Activated CD4-positive, alpha-beta memory T cell treated with anti-CD3 and anti-CD28 coated beads for 36 hours (primary cell): ENCODE measurements at places on chromosomes 6 and 20.

DNA sequence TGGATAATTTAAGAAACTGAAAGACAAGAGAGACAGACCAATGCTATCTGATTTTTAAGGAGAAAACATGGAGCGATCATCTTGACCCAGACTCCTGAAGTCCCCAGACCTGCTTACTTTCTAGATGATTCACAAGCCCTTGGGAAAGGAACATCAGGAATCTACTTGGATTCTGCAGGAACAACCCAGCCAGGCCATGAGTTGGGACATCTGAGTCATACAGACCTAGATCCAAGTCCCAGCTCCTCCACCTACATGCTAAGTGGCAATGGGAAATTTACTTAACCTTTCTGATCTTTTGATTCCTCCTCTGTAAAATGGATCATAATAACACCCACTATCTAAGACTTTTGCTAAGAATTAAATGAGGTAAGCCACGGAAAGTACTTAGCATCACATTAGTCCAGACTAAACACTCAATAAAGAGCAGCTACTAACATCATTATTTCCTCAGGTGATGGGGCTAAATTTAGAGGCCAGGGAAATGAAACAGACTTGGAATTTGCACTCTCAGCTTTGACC is 61.0 kb upstream of the MAFB start:
- DNase-seq, result no peak

GRCh38 chr6:29726571-29727194 is 3.4 kb downstream of the HLA-F start:
- DNase-seq, result no peak

DNA sequence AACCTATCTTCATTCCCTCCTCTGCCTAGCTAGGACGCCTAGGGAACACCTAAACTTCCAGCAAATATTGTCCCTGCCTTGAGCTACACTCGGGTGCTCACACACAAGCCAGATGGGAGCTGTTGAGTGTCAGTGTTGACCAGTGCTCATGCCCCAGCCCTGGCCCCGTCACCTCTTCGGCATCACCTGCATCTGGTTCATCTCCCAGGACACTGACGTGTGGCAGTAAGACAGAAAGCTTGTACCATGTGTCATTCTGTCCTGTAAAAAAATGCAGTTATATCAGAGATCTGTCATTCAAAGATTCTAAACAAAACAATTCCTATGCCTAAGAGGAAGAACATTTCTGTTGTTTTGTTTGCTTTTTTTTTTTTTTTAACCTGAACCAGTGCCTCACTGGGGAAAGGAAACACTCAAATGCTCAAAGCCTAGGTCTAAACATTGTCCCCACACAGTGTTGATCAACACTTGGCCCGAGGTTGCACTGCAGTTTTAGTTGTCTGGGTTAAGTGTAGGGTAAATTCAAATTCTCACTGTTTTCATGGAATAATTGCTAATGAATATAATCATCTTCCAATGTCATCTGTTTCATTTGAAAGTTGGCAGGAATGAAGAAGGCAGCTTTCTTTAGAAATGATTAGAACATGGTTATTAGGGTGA is 102.7 kb upstream of the SASH1 start:
- DNase-seq, result no peak

- DNase-seq, result no peak
These were observed 79.7 kb downstream of the JARID2 start for GRCh38 chr6:15325540-15325955.

- DNase-seq, result peak; percentile 77
These were observed 21.6 kb downstream of the MOCS3 start for GRCh38 chr20:50980071-50980681.

DNA sequence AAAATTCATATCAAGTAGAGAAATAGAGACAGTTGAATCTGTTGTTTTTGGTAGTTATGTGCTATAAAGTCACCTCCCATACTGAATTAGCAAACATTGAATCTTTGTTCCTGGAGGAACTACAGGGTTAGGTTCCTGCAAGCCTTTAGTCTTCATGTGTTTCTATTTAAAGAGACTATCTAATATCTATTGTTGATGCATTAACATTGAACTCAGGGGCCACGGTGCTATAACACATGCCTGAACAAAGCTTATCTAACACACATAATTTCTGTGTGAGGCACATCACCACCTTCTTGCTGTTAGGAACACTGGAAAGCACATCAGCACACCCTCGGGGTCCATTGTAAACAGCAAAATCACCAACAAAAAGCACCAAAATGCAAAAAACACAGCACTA is 21.2 kb downstream of the ARFGEF2 start:
- no peak for DNase-seq

DNA sequence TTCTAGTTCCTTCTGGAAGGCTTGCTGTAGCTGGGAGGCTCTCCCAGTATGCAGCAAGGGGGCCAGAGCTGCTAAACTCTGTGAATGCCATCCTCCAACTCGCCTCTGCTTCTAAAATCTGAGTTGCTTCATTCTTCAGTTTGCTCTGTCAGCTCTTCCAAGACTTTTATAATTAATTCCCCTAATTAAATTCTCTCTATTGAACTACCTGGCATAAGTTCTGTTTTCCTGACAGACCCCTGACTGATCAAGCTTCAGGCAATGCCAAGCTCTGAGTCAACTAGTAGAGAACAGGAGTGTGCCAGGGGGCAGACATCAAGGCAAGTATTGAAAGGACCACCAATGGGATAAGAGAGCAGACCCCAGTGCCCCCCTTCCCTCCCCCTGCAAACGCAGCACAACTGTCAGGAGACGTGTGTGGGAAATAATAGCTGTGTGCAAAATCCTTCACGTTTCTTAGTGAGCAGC is 109.3 kb upstream of the TAB2 start:
- no peak for DNase-seq
